ENCODE measurements at places on chromosomes 6 and 20.
A peak's percentile ranks its signal among the peaks of the same experiment; 100 is the strongest.

DNA sequence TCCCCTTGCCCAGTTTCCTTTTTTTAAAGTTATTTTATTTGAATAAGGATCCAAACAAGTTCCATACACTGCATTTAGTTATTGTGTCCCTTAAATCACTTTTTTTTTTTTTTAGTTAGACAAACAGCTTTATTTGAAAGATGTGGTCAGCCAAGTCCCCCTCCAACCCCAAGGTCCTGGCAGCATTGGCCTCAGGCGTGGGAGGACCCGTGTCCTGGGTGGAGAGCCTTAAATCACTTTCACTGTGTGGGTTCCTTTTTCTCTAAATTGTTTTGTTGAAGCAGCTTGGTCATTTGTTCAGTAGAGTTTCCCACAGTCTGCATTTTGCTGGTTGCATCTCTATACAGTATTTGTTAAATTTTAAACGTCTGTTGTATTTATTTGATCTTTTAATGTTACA lies 5.2 kb upstream of the TBCC start:
- no peak for DNase-seq

- DNase-seq, result no peak
Measured at GRCh38 chr6:25413207-25413905, 134.2 kb downstream of the CARMIL1 start.

- DNase-seq, result no peak
Measured at GRCh38 chr20:46915575-46916257, 21.1 kb downstream of the EYA2 start.

- DNase-seq, result no peak
Measured at GRCh38 chr6:144007478-144008119, 460 bp downstream of the PLAGL1 start.

DNA sequence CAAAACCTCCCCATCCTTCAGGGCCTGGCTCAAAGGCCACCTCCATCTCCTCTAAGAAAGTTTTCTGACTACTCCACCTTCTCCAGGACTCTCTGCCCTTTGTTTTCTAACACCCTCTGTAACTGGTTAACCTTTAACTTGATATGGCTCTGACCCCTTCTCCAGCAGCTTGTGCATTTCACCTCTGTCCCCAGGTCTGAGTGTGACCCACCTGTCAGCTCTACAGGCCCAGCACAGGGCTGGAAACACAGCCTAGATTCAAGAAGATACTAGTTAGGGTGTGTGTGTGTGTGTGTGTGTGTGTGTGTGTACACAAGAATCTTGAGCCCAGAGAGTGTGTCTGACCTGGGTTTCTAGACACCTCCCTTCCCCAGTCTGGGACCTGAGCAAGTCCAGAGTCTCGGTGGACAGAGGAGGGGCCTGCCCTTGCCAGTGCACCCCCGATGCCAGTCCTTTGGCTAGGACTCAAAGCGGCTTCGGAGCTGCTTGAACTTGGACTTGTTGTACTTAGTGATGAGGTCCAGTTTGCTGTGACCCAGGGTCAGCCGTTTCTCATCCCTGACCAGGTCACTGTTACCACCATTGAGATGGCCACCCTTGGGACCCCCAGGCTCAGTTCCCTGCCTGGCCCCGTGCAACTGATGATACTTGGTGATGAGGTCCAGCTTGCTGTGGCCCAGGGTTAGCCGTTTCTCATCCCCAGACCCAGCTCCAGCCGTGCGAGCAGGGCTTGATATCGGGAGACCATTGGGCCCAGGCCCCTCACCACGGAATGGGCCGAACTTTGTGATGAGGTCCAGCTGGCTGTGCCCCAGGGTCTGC lies 1.7 kb upstream of the EIF6 start:
- DNase-seq, result no peak

DNA sequence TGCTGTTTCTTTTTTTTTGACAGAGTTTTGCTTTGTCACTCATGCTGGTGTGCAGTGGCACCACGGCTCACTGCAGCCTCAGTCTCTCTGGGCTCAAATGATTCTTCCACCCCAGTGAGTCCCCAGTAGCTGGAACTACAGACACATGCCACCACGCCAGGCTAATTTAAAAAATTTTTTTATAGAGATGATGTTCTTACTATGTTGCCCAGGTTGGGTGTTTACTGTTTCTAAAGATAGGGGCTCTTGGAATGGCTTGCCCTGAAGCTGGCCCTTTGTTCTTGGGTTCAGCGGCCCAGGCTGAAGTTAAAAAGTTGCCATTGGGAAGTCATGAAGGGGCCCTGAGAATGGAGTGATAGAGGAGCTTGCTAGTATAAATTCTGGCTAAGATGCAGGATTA lies 16.5 kb downstream of the RALGAPB start:
- DNase-seq, result no peak

- DNase-seq, result no peak
Measured at GRCh38 chr6:94144807-94145206, 725.4 kb upstream of the EPHA7 start.

GRCh38 chr6:30847421-30847970 lies 36.8 kb upstream of the DDR1 start:
- no peak for DNase-seq

DNA sequence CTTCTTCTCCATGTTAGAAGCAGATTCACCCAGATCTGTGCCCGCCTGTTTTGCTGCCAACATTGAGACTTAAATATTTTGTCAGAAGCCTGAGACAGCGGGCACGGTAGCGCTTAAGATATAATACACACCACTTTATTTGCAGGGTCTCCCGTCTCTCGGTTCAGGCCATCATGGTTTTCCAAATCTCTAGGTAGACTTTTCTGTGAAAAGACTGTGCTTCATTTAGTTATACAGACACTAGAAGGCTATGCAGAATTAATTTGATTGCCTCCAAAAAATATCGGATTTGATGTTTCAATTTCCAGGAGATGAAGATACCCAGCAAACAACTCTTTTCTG lies 598 bp downstream of the TBP start:
- DNase-seq, result no peak

- no peak for DNase-seq
Measured at GRCh38 chr6:135458051-135458450, 39.5 kb downstream of the AHI1 start.

- no peak for DNase-seq
Measured at GRCh38 chr6:32692019-32692418, 25.6 kb upstream of the HLA-DQB1 start.

- peak; percentile 56 for DNase-seq
Measured at GRCh38 chr20:35954907-35955251, 577 bp upstream of the SCAND1 start.

DNA sequence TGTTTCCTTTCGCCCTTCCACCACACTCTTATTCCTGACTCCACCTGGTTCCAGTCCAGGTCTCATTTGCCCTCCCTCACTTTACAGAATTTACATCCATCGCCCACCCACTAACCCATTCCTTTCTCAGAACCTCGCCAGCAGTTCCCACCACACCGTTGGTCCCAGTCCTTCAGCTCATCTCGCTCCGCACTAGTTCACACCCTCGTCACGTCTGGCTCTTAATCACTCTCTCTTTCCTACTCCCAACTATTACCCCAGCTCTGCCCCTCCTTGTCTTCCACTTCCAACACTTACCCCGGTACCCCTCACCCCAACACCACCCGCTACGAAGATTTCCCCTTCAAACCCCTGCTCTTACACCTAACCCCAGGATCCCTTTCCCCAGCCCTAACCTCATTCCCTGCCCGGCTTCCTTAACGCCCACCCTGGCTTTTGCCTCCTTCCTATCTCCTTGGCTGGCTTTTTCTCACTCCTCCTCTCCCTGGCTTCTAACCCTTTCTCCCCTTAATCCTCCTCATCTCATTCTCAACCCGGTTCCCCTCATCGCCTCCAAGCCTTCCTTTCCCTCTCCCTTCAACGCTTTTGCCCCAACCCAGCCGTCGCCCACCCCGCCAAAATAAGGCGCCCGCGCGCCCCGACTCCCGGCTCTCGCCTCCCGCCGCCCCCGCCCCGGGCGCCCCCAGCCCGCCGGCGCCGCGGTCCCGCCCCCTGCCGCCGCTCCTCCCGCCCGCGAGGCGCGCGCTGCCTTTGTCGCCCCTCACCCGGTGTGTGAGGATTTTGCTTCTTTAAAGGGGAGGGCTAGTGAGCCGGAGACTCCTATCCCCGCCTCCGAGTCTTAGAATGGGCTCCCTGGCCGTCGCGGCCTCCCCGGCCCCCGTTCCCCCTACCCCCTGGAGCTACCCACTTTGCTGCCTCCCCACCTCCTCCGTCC lies 542 bp downstream of the USP49 start:
- DNase-seq, result no peak

DNA sequence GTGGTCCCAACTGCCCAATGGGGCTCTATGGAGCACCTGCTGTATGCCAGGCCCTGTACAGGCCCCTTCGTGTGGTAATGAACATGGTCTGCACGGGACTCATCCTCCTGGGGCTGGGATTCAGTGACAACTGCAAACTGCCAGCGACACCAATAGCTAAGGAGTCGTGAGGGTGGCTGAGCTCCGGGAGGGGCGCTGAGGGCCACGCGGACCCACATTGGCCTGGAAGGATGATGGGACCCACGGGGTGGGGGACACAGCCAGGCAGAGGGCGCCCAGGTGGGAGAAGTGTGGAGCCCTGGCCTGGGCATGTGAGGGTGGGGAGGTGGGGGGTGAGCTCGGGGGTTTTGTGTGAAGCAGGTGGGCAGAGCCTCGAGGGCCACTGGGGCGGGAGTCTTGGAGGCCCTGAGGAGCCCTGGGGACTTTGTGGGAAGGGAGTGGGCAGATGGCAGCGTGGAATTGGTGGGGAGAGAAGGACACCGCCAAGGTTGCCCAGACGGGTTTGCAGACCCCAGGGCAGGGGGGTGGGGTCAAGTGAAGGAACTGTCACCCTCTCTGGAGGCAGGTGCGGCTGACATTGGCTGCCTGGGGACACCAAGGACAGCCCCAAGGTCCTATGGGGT lies 22.5 kb downstream of the GATA5 start:
- no peak for DNase-seq

GRCh38 chr20:23039885-23040508 lies 4.9 kb downstream of the SSTR4 start:
- DNase-seq, result no peak

- no peak for DNase-seq
Measured at GRCh38 chr6:168315596-168315995, 4.0 kb downstream of the DACT2 start.

- DNase-seq, result no peak
Measured at GRCh38 chr6:45116714-45117410, 211.3 kb upstream of the RUNX2 start.

DNA sequence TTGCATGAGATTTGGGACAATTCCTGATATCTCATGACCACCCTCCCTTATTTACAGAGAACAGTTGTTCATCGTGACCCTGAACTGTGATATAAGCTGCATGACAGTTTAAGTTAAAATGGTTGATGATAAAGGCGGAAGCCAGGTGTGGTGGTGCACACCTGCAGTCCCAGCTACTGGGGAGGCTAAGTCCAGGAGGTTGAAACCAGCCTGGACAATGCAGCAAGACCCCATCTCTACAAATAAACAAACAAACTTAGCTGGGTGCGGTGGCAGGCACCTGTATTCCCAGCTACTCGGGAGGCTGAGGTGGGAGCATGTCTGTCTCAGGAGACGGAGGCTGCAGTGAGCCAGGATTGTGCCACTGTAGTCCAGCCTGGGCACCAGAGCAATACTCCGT lies 24.1 kb downstream of the COL20A1 start:
- no peak for DNase-seq

GRCh38 chr6:92559003-92559402 lies 860.4 kb downstream of the EPHA7 start:
- no peak for DNase-seq

DNA sequence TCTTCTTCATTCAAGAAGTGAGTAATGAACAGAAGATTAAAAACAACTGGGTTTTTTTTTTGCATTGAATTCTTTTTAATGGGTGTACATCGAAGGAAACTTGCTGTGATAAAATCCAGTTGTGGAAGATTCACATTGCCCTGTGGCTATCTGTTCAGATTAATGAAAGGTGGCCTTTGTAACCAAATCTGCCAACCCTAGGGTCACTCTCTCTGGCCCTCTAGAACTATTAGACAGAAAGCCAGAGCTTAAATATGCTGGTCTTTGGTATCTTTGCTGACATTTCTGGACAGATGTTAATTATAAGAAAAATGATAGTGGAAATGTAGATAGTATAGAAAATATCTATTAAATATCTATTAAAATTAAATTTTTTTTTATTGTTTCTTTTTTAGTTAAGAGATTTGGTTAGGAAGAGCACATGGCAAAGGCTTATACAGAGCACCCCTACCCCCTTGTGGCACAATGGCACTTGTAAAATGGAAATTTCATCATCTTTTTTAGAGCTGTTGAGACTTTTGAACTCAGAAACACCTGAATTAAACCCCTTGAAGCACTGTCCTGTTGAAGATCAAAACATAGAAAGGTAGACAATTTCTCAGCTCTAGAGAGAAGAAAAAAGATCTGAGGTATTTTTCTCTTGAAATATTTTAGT lies 572.5 kb downstream of the PKHD1 start:
- no peak for DNase-seq

GRCh38 chr20:24875078-24875477 lies 74.0 kb upstream of the CST7 start:
- no peak for DNase-seq

- no peak for DNase-seq
Measured at GRCh38 chr20:36155991-36156390, 1.5 kb downstream of the EPB41L1 start.

GRCh38 chr6:112007805-112008204 lies 46.1 kb upstream of the CCN6 start:
- no peak for DNase-seq

DNA sequence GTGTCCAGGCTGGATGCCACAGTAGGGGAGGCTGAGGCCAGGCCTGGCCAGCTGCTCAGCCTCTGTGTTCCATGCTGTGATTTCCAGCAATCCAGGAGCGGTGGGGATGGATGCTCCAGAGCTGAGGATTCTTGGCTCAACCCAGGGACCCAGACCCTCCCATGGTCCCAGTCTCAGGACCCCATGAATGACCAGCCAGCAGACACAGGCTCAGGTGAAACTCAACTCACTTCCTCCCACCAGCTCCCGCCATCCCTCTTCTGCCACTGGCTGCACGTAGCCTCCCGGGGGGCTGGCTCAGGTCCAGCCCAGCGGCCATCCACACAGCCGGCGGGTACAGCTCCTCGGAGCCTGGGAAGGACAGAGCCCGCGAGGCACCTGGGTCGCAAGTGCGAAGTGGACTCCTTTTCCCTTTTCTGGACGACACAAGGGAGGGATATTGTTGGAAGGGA lies 54.5 kb upstream of the DACT2 start:
- no peak for DNase-seq

DNA sequence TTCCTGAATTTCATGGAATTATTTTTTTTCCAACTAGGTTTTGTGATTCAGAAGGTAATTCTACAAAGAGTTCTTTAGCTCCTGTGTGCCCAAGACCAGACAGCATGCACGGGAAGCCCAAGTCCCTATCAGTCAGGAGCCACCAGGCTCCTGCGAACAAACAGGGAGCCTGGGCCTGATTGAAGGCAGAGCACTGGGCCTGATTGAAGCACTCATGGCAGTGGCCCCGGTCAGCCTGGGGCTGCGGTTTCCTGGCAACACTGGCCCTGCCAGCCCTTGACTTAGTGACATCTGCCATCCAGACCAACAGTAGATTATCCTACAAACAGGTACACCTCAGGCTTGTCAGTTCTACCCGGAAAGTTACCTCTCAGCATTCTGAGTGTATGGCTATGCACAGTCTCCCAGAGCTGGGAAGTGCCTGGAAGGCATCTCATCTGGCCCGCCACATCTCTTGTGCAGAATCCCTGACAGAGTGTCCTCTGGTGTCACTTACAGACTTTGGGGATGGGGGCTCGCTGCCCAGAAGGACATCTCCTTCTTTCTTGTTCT lies 133.8 kb downstream of the VEGFA start:
- no peak for DNase-seq

- no peak for DNase-seq
Measured at GRCh38 chr6:18248698-18249097, 15.6 kb downstream of the DEK start.

Data from central memory CD4-positive, alpha-beta T cell (primary cell).